Hematopoietic multipotent progenitor cell treated with erythropoietin and hydrocortisone succinate and interleukin-3 and kit ligand, for 17 days (in vitro differentiated cells): ENCODE measurements at places on chromosomes 16 and 17.

DNA sequence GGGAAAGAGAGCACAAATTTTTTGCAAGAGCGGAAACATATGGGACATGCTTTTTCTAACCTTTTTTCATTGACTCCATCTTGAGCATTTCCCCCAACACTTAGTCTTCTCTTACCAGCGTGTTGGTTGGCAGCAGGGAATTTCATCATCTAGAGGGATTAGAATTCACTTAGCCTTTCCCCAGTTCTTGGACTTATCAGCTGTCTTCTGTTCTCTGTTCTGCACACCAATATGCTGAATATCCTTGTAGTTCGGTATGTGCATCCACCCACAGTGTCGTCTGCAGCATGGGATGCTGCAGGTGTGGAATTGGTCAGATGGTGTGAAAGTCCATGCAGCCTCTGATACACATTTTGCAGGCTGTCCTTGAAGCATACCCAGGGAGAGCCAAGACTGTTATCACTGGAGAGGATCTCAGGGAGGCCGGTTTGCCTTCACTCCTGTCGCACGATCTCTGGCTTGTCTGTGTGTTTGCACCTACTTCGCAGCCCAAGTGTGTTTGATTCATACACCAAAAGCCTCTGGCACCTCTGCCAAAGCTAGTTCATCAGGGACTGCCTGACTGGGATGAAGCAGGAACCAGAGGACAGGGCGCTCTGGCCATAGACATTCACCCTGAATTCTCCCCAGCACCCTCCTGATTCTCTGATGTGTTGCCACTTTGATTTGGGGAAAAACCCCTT is 93.3 kb downstream of the SOCS1 start:
- DNase-seq: no peak

DNA sequence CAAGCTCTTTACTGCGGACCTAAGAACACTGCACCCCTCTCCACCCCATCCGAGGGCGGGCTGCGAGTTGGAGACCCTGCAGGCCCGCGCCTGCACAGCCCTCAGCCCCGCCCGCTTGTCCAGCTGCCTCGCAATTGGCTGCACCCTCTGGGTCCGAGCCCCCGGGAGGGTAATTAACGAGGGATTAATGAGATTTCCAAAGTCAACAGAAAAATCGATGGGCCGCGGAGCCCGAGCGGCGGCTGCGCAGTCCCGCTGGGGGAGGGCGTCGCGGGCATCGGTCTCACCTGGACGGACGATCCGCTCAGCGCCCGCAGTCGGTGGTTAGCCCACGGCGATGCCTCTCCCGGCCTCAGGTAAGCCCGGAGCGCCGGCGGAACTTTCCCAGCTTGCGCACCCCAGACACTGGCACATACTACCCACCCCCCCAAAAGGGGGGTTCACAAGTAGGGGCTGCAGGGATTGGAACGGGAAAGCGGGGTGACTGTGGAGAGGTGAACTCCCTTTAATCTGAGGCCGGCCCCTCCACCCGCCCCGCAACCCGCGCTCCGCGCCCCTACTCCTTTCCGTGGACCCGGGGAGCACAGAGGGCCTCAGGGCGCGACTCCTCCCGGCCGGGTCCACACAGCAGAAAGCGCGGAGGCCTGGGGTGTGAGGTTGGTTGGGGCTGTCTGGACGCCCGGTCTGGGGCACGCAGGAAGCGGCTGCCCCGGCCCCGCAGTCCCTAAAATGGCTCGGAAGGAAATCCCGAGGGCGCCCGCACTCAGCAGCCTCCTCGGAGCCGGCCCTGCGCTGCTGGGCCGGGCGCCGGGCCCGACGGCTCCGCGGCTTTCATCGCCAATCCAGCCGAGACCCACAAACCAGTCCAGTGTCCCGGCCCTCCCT is at the start of gene OTOP3:
Gene OTOP3 (plus strand): TSS at position 314 of the 885 bp plus-strand sequence. CDS start 24 bp downstream, at position 338.
- no peak for DNase-seq

- DNase-seq: peak; percentile 56
Observed at GRCh38 chr17:66507103-66507923, 204.9 kb downstream of the PRKCA start.

DNA sequence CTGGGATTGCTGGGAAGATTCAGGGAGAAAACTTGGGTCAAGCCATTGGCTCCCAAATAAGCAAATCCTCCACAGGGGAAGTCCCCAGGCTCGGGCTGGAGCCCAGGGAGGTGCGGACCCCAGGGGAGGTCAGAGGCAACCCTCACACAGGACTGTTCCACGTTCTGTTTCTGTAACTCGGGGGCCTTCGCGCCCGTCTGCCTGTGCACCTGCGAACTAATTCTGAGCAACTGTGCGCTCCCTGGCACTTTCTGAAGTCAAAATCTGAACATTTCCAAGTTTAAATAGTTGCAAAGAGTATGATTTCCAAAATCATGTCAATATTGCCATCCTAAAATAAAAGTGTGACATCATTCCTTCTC is 16.8 kb downstream of the TIMM22 start:
- DNase-seq: no peak

GRCh38 chr17:31472137-31472536 is 80.7 kb downstream of the RAB11FIP4 start:
- DNase-seq: no peak

DNA sequence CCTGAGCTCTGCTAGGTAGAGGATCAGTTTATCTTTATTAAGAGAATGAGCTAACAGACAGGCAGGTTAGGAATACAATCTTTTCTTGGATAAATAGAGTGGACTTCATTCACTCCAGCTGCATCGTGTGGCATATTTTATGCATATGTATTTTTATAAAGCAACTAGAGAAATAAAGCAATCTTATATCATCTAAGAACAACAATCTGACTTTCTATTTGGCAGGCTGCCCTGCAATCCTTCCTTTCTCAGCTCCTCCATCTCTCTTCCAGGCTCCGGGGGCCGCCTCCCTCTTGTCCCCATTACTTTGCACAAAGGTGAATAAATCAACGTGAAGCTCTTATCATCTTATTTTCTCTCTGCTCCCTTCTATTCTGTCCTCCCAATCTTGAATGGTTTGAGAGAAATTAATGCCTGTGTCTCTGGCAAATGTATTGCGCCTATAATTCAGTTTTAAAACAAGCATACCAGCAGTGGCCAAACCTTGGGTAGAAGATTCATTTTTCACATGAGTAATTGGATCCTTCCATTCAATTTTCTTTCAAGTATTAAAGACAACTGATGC is 64.5 kb downstream of the HS3ST3A1 start:
- no peak for DNase-seq

GRCh38 chr17:75128694-75129505 is 2.6 kb downstream of the NT5C start:
- no peak for DNase-seq

DNA sequence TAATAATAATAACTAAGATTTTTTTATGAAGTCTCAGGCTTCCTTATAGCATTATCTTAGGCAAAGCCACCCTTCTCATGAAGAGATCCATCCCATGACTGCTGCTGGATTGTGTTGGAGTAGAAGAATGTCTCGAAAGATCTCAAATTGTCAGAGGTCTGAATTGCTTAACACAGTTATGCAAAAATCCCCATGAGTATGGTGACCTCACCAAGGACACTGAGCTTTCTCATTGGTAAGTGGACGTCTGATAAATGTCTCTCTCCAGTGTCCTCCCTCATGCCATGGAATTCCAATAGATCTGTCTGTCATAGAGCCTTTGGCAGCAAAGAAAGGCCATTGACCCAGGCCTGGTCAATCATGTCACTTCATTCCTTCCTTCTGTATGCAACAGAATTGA is 264.5 kb downstream of the CDH11 start:
- no peak for DNase-seq

DNA sequence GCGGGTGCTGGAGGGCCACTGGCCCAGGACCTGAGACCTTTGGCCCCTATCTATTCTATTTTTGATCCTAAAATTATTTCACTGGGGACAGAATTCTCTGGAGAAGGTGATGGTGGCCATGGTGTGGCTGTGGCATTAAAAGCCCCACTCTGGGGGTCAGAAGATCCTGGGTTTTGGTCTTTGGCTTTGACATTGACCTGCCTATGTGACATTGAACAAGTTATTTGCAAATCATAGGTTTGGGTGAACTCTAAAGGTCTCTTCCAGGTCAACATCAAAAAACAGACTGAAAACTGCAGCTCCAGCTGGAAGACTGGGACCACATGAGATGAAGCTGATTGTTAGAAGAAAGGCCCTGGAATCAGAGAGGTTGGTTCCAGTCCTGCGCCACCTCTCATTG is 2.3 kb upstream of the CDH1 start:
- no peak for DNase-seq

GRCh38 chr16:24027466-24027865 is 191.7 kb downstream of the PRKCB start:
- DNase-seq: no peak

- no peak for DNase-seq
Observed at GRCh38 chr17:63960430-63960829, 12.3 kb downstream of the SCN4A start.

DNA sequence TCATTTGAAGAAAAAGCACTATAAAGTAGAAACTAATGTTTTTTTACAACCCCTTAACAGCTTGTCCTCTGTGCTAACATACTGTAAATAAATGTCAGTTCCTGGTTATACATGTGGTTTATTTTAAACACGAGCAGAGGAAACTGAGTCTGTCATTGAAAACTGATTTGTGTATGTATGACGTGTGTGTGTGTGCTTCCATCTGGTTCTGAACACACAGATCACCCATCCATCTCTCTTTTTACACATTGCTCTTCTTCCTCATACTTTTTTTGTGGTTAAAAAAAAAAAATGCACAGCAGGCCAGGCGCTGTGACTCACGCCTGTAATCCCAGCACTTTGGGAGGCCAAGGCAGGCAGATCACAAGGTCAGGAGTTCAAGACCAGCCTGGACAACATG is 49.5 kb downstream of the ZNF423 start:
- no peak for DNase-seq

DNA sequence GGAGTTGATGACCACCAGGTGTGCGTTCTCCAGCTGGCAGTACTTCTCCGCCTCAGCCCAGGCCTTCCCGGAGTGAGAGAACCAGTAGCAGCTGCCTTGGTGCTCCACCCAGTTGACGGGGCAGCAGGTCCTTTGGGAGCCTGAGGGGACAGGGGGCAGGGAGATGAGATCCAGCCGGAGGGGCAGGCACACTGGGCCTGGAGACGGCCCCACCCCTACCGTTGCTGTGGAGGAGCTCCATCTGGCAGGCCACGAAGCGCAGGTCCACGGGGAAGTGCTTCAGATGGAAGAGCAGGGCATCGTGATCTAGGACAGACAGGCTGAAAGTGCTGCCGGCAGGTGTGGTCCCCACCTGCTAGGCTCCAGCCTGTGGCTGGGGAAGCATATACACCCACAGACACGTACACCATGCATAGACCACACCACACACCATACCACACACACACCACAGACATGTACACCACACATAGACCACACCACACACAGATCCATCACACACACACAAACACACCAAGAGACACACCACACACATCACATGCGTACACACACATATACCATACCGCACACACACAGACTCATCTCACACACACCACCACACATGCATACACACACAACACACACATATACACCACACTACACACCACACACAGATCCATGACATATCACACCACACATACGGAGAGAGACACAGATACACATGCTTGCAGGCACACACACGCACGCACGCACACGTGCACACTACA is 7.4 kb downstream of the ASGR2 start:
- no peak for DNase-seq

GRCh38 chr17:31061678-31062077 is 33.1 kb upstream of the NF1 start:
- DNase-seq: no peak

- peak; percentile 44 for DNase-seq
Observed at GRCh38 chr16:8887952-8888560, 5.9 kb downstream of the LITAFD start.

DNA sequence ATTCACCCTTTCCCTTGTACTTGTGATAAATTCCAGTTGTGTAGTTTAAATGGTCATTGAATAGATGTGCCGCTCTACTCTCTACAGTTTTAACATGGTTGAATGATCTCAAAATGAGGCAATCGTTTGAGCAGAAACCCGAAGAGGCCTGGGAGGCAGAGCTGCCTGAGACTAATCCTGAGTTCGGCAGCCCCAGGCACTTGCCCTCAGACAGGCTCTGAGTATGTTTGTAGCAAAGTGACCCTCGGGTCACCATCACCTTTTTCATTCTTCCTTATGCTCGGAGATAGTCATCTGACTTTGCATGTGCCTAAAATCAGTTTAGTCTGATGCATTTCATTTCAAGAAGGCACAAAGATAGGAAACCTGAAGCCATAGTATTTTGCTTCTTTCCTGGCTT is 184.0 kb upstream of the RBFOX1 start:
- no peak for DNase-seq

DNA sequence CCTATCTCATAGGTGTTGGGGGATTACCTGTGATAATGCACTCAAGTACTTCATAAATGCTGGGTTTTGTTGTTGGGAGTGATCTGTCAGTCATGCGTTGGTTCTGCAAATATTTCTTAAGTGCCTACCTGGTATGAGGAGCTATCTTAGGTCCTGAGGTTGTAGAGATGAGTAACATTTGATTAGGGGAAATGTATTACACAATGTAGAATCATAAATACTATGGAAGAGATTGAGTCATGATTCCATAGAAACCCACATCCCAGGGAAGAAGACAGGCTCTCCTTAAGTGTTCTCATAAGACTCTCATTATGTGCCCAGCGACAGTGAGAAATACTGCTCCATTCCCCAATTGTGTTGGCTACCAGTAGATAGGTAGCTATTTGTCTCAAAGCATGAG is 240.1 kb downstream of the FTO start:
- DNase-seq: no peak

GRCh38 chr17:80187090-80187489 is 17.3 kb downstream of the CARD14 start:
- DNase-seq: no peak

GRCh38 chr16:1335211-1335971 is 1.9 kb downstream of the BAIAP3 start:
- no peak for DNase-seq

DNA sequence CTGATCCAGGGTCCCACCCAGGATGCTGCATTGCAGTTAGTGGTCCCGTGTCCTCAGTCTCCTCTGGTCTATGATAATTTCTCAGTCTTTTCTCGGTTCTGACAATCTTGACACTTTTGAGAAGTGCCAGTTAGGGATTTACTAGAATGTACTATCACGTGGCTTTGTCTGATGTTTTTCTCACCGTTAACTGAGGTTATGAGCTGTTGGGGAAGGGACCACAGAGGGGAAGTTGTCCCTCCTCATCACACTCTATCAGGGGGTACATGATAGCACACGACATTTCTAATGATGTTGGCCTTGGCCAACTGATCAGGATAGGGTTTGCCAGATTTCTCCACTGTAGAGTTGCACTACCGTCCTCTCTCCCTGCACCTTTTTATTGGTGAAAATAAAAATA is 250.9 kb upstream of the SDK2 start:
- no peak for DNase-seq

- no peak for DNase-seq
Observed at GRCh38 chr16:9567666-9568065, 476.2 kb downstream of the HAPSTR1 start.
